Stimulated activated CD8-positive, alpha-beta memory T cell treated with anti-CD3 and anti-CD28 coated beads, Interleukin-15, amount 100 ng/mL, for 4 hours (primary cell): ENCODE measurements at places on chromosomes 2 and 18.

DNA sequence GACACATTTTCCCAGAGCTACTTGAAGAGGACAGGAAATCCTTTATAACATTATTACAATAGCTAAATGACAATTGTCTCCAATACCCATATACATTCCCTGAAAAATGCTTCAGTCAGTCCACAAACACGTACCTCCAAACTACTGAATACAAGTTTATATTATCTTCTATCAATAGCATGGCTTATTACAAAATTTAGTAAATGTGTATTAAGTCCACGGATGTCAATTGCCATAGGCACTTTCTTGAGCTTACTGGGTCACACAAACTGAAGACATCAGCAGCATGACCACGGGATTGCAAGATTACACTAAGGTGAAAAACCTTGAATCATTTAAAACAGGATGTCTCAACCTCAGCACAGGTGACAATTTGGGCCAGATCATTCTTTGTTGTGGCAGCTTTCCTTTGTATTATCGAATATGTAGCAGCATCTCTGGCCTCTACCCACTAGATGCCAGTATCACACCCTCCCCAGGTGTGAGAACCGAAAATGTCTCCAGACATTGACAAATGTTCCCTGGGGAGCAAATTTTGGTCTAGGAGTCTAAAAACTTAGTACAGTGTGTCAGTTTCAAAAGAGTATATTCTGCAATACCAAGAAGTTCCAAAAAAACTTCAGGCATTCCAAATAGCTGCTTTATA, 1.4 kb downstream of the MBD2 start:
- DNase-seq = peak; percentile 9

- DNase-seq = no peak
Measured at GRCh38 chr2:185978634-185979407, 240.2 kb downstream of the FSIP2 start.

DNA sequence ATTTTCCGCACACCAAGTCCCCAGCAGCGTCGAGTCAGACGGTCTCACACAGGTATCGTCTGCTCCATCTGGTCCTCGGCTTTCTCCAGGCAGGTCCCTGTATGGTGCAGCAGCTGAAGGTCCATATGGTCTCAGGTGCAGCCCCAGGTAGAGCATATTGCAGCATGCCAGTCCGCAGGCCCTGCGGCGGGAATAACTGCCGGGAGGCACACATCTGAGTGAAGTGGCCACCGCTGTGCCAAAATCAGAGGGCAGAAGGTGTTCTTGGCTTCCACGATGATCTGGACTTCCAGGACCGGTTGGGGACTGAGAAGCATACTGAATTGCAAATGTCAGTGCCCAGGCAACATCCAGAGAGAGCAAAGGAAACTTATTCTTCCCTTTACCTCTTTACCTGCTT, 320.3 kb downstream of the RNF144A start:
- DNase-seq = no peak

DNA sequence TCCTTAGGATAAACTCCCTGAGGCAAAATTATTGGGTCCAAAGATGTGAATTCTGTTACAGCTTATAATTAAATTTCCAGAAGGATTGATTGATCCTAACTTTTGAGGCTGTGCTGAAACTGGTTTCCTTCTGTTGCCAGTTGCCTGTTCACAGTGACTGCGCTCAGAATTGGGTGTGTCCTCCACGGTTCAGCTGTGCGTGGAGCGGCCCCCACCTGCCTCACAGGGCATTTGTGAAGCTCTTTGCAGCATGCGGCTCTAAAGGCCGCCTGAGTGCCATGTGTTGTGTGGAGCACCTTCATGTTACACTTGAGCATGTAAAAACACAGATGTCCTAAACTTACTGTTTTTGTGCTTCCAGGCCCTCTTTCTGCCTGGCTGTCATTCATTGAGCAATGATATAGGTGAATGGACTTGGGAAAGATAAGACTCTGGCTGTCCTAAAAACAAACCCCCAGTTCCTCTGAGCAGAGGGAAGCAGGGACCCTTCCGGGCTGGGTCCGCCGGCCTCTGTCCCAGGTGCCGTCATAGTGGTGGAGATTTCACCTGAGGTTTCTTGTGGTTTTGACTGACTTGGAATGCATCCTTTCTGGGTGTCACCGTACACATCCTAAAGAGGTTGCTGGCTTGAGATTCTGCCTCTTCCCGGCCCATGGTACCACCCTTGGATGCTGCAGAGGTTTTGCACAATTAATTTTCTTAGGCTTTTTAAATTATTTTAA, 173.6 kb downstream of the LDLRAD4 start:
- no peak for DNase-seq

DNA sequence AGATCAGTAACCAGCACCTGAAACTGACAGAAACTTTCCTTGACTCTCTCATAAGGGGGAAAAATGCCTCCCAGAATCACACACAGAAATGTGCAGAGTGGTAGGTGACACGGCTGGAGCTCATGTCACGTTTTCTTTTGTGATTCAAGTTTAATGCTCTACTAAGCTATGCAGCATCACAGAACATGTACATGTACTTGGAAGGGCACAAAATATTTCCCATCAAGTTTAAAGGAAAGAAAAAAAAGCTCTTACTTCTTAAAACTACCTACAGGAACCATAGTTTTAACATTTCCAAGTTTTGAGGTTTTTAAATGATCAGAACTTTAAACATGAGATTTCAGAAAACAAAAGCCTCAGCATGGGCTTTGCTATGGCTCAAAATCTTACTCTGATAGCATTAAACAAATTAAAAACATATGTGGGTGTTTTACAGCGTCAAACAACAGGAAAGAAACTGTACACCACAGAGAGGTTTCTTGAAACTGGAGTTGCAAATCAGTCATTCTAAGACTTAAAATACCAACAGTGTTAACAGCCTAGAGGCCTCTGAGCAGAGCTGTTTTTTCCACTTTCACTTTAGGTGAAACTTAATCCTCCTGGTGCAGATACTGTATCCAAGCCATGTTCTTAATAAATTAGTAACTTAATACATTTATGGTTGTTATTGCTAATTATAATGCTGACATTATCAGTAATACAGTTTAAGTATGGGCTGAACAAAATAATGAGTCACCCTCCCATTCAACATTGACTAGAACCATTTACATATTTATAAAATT, 30.1 kb downstream of the MBP start:
- no peak for DNase-seq

- no peak for DNase-seq
Measured at GRCh38 chr18:79519751-79520477, 124.2 kb downstream of the NFATC1 start.

- DNase-seq = no peak
Measured at GRCh38 chr2:54687595-54688152, 35.8 kb upstream of the EML6 start.

DNA sequence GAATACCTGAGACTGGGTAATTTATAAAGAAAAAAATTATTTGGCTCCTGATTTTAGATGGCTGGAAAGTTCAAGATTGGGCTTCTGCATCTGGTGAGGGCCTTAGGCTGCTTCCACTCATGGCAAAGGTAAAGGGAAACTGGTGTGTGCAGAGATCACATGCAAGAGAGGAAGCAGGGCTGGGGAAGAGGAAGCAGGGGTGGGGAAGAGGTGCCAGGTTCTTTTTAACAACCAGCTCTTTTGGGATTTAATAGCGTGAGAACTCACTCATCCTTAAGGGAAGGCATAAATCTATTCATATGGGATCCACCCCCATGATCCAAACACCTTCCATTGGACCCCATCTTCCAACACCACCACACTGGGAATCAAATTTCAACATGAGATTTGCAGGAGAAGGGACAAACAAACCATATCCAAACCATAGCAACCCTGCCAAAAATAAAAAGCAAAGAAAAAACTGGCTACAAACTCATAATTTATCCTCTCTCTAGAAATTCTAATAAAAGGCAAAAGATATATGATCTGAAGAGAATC, 30.4 kb downstream of the PRKRA start:
- DNase-seq = no peak

DNA sequence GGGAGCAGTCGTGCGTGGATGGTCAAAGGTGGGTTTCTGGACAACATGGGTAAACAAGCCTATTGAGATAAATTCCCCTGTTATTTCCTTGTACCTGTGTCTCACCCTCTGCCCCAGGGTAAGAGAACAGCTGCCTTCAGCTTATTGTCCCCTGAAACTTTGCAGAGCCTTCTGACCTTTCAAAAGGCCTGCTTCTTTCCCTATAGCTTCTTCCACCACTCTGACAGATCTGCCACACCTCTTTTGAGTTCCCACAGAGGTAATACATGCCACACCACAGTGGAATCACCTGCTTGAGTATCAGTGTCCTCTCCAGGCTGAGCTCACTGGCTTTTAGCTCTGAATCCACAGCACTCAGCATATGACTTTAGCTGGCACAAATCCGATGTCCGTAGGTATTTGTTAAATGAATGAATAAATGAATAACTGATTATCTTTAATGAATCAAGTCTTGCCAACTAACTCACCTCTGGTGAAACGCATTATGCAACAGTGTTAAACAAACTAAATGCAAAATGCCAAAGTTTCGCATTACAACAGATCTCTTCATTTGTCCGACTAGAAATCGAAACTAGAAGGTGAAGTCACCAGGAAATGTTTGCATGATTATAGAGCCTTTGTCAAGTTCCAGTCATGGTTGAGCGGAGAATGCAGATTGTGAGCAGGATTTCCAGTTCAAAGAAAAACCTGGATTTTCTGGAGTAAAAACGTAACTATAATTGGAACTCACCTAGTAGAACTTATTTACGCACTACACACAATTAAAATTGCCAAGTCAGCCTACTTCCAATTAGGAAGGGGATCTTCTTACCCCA, 16.4 kb downstream of the DYNAP start:
- DNase-seq = no peak

DNA sequence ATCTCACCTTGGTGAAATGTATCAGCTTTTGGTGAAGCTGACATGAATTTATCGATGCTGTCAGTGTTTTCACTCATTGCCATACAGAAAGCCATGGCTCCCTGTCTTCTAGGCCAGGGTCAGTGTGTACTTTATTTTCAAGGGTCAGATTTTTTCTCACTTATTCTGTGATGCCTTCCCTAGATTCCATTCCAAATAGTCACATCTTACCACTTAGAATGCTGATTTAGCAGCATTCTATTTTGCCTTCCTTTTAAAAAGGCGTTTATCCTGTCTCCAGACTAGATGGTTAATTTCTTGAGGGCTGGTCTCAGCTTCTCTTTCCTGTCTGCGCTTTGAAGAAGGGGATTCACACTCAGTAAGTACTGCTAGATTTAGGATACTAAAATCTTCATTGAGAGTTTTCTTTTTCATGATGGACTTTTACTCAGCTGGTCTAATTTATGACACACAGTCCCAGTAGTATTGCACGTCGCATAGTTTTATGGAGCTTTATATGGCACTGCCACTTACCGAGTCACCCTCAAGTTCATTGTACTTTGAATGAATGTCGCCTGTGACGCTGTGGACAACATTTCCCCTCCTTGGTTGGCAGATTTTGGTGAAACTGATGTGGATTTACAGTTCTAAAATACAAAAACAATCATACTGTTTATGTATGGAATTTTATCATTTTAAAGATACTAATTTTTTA, 194.0 kb downstream of the ZNF407 start:
- DNase-seq = no peak

DNA sequence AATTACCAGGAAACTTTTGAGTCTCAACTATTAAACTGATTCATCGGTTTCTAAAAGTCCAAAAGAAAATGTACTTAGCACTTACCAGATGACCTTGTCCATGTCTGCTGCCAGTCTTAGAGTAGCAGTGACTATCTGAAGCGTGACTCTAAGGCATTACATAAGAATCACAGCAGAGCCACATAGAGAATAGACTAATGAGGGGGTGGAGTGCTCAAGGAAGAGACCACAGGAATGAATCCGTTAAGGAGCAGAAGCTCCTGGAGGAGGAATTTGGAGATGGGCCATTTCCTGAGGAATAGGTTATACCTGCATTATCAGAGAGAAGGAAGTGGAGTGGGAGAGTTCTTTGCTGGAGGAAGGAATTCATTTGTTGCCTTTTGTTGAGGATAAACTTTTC, 116.0 kb downstream of the MAP3K20 start:
- DNase-seq = no peak

DNA sequence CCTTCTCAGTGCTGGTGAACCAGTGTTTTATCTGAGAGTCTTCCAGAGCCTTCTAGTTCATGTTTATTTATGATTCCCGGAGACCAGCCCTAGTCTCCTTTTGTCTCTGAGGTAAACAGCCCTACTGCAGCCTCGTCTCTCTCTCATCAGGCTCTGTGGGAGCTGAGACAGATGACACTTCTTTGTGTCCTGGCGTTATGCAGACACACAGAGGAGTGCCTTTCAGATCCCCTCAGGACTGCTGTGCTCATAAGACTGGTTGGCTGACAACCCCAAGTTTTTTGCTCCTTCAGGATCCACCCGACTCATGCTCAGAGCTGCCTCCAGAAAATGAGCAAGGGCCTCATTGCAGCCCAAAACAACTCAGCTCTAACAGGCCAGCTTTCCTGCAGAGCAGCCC, 523.8 kb upstream of the SPHKAP start:
- DNase-seq = no peak

DNA sequence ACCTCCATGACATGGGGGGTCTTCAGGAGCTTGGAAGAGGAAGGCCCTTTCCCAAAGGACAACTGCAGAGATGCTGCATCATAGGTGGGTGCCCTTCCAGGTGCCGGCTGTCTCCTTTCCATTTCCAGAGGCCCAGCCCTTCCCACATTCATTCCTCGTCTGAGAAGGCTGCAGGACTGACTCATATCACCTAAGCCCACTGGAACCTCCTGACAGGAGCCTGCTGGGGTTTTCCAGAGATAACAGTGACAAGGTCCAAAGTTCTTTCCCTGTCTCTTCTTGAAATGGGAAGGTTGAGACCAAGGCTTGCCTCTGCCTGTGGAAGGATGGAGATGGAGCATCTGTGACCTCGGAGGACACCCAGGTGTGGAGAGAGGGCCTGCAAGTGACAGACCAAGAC, 3.6 kb upstream of the PRSS56 start:
- DNase-seq = no peak

DNA sequence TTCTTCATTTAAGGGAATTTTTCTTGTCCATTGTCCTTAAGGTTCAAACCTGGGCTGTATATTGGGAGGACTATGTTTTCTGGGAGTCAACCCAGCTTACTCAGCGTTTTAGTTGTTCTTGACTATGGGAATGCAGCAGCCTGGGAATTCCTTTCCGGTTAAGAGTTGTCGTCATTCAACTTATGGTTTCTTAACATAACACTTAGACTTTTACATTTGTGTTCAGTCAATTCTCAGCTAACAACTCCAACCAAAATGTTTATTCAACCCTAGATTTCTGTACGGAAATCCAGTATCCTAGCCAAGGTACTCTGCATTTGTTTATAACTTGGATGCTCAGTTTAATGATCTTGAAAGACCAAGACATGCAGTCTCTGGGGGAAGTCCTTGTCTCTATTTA, 960.9 kb downstream of the CBLN2 start:
- DNase-seq = no peak

DNA sequence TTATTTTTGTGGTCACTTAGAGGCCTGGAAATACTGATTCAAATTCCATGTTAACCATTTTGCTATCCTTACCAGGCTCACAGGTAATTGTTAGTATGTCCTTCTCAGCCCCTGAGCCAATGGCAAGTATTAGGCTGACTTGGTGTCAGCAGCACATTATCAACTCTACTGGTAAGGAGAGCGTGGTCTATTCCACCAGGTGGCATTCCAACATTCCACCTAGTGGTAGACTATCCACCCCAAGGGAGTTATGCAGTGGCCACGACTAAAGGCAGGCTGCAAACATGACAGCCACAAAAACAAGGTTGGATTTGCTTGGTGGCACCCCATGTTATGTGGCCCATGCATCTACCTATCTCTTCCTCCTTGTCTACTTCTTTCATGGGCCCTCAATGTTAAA, 31.8 kb upstream of the GCC2 start:
- DNase-seq = no peak
